ENCODE measurements at places on chromosomes 5 and 9. TPM values are rescaled to one million over a fixed set of nuclear protein-coding genes. Genes with fewer than 3 reads are reported as not detected.

POMT1 gene
- total RNA-seq, result 26.4 TPM

SHISAL2B gene
- total RNA-seq, result not detected

SNCAIP gene
- total RNA-seq, result 4.7 TPM

SERF1A gene
- total RNA-seq, result 35.3 TPM

GDA gene
- total RNA-seq, result not detected

SPINK5 gene
- 0.34 TPM for total RNA-seq

TLR4 gene
- total RNA-seq, result 11.6 TPM

DNA sequence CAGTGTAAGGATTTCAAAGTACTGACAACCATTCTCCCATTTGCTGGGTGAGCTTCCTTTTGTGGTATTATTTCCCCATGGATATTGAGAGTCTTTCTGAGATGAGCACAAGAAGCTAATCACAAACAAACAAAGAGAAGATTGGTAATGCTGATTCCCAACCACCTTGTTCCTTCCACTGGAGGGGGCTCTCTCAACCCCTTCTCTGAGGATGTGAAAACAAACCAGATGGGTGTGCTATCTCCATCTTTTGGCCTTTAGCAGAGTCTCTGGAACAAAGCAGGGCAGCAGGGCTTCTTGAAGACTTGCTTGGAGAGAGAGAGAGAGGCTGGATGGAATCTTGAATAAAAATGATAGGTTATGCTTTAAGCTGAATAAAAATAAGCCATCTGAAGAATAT, 576.7 kb upstream of the ZNF462 start:
- DNase-seq, result peak; percentile 6

DNA sequence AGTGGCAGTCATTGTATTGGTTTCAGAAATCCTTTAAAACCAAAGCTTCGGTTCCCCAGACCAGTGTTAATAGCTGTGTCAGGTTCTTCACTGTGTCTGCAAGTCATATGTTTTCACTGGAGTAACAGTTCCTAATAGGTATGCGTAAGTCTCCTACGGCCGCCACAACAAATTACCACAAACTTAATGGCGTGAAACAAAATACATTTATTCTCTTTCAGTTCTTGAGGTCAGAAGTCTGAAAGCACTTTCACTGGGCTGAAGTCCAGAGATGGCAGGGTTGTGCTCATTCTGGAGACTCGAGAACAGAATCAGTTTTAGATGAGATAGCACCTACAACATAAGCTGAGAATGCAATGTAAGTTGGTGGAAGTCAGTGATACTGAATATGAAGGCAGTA, 556.2 kb downstream of the TLE4 start:
- no peak for DNase-seq

GRCh38 chr9:101254733-101255433, 129.9 kb downstream of the BAAT start:
- DNase-seq, result no peak

DNA sequence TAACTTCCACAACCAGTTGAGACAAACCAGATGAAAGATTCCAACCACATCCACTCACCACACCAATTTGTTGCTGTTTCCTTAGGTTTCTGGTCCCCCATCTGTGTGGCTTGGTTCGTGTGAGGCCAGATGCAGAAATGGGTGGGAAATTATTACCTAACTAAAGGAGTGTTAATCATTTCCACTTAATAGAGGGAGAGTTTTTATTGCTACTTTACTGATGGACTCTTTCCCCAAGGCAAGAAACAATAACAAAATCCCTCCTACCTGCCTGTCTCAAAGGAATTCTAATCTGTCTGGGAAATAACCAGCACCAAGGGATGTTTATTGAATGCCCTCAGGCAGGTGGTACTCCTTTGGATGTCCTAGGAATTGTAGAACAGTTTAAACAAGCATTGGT, 76.3 kb downstream of the TMEM167A start:
- no peak for DNase-seq

DNA sequence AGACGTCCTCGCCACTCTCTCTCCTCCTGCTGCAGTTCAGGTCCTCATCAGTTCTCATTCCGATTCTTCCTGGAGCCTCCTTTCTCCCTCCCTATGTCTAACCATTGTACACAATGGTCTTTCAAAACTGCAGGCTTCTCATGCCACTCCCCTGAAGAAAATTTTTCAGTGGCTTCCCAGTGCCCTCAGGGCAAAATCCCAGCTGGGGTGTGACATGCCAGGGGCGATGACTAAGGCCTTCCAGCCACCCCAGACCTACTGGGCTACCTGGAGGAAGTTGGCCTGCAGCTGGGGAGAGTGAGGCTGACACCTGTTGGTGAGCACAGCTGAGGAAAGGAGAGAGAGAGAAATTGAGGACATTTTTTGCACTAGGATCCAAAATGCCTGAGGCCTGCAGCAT, 65.2 kb downstream of the SREK1 start:
- peak; percentile 86 for DNase-seq

- no peak for DNase-seq
Observed at GRCh38 chr5:178439493-178440180, 150.6 kb downstream of the COL23A1 start.

DNA sequence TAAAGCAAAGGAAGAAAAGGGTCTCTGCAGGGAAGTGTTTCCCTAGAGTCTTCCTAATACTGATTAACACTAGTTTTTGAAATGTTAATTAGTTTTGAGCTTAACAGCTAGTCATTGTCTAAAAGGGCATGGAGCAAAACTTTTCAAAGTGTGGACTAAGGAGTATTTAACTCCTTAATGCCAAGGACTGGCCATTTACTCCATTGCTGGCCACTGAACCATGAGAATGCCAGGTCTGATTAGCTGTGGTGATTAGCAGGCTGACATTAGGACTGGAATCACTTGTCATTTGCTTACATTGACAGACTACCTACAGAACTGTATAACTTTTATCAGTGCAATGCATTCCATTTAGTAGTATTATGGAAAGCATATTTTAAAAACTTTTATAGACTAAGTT, 987.0 kb downstream of the NR2F1-AS1 start:
- DNase-seq, result no peak

DNA sequence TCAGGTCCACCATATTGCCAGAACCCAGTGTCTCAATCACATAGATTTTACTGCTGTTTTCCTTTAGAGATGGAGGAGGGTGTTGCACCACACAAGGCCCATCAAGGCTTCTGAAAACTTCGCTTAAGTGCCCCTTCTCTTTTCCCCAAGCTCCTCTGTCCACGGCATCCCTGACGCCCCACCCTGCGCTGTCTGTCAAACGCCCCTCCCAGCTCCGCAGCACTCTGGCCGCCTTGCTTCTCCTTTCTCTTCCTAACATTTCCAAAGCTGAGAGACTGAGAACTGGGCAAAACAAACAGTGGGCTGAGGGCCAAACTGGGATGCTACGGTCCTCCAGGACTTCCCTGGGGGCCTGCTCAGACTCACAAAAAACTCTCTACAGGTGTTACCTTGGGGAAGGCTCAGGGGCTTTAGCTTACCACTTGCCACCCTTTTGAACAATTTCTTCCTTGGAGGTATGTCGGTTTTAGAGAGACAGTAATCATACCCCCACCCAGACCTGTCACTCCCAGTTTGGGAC, 28.3 kb upstream of the ERGIC1 start:
- DNase-seq, result no peak

GRCh38 chr5:8958602-8959001, 587.3 kb downstream of the SEMA5A start:
- no peak for DNase-seq

DNA sequence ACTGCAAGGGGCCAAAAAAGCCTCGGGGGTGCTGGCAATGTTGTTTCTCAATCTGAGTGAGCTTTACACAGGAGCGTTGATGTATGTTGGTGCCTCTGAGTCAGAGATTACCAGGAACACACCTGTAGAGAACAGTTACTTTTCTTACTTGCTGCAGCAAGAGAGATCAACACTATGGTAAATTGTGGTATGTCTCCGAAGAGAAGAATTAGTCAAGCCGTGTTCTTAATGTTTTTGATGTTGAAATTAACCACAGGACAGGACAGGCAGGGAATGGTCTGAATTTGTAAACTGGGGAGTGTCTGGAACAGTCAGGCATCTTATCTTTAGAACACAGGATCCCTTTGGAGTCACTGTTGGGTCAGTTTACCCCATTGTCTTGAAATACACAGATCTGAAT, 285.7 kb downstream of the DNAH5 start:
- DNase-seq, result no peak

- no peak for DNase-seq
Observed at GRCh38 chr5:372556-372995, 51.1 kb downstream of the AHRR start.

DNA sequence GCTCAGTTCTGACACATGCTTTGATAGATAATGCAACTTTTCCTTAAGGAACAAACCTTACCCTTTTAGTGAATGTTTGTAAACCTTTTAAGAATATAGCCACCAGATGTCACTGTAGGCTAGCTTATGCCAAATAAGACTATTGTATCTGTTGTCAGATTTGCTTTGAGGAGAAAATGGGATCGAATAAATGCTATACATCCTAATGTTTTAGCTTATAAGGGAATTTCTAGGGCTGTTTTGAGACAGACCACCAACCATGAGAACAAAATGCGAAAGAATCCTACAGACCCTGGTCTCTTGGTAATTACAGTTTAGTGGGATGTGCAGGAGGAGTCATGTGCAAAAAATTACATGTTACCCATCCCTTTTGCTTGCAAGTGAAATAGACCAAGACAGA, 127.6 kb upstream of the NMUR2 start:
- peak; percentile 63 for DNase-seq

DNA sequence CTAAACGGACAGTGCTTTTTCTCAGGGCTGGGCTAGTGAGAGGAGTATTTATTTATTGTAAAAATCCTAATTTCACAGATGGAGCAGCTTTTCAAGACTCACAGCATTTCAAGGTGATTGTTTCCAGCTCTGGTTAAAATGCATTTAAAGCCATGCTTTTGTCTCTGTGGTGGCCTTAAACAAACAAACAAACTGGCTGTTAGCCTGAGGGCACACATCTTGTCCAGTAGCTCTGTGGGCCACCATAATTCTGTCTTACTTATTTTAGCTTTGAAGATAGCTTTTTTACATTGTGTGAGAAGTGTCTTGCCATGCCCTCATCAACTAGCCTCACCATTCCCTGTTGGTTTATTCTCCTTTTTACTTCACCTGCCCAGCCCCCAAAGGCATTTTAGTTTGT, 218.2 kb downstream of the PSAT1 start:
- no peak for DNase-seq

DNA sequence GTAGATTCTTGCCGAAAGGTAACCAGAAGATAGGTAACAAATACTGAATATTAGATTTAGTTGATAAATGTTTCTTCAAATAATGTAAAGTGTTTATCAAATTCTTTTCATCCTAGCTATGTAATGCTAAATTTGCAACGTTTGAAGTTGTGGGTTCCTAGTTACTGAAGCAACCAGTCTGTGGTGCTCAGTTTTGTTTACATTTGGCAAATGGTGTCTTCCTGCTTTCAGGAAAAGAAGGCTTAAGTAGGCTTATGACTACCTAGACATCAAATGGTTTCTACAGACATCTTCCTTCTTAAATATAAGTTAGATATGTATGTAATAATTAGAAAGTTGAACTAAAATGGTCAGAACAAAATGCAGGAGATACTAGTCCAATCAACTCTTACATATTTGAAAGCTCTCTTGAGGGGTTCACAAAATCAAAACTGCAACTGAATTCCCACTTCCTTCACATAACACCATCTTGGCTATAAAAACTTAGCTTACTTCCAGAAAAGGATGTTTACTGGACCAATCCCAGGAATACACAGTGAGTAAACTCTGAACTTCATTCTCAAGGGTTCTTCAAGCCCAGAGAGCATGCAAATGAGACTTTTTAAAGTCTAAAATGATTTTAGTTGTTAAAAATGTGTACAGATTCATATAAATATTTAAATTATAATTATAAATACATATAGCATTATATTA, 125.7 kb upstream of the ITGA1 start:
- no peak for DNase-seq

- no peak for DNase-seq
Observed at GRCh38 chr5:179176571-179177230, 116.5 kb downstream of the ZNF354C start.

GRCh38 chr5:3056866-3057265, 305.4 kb upstream of the IRX2 start:
- no peak for DNase-seq

DNA sequence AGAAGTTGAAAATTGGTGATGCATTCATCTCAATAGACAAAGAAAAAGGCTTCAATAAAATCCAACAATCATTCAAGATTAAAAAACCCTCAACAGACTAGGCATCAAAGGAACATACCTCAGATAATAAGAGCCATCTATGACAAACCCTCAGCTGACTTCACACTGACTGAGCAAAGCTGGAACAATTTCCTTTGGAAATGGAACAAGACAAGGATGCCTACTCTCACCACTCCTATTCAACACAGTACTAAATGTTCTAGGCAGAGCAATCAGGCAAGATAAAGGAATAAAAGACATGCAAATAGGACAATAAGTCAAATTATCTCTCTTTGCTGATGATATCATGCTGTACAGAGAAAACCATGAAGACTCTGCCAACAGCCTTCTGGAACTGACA, 1188.1 kb downstream of the DTWD2 start:
- DNase-seq, result peak; percentile 6

DNA sequence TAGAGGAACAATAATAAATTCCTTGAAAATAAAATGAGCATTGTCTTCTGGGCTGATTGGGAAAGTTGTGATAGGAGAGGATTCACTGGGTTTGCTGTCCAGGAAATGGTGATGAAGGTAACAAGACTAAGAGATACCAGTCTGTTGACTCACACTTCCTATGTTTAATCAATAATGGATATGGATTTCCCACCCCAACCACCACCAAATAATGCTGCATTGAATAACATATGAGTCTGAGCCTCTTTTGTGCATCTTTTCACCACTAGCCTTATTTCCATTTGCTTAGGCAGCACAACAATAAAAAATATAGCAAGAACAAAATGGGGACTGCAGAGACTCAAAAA, 120.2 kb upstream of the NFIB start:
- DNase-seq, result no peak

- no peak for DNase-seq
Observed at GRCh38 chr5:36638056-36638455, 31.6 kb downstream of the SLC1A3 start.

- no peak for DNase-seq
Observed at GRCh38 chr5:132469380-132470009, 21.1 kb downstream of the IRF1 start.

GRCh38 chr9:76459694-76460635, 983 bp downstream of the GCNT1 start:
- peak; percentile 47 for DNase-seq

- no peak for DNase-seq
Observed at GRCh38 chr5:143101121-143101520, 302.4 kb downstream of the NR3C1 start.

GRCh38 chr5:76600716-76601115, 22.5 kb downstream of the F2RL2 start:
- DNase-seq, result no peak

DNA sequence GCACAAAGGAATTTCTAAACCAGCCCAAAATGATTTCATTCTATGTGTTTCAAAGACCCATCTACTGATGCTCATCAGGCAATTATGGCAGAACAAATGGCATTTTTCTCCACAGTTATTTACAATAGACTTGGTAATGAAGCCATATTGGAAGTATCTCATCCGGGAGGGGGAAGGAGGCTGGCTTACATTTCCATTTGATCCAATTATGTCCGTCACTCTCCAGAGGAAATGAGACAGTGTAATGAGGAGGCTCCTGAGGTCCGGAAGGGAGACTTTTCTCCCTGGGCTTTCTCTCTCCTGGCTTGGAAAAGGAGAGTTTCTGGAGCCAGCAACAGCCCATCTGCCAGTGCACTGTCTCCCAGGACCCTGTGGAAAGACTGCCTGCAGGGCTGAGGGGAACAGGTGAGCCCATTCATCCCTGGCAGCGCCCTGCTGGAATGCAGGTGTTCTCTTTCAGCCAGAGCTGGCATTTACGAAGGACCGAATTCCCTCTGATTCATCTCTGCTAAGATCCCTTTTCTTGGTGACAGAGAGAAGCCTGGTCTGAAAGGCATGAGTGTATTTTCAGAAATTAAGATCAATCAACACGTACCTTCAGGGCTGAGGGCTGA, 54.9 kb upstream of the SAP30L start:
- no peak for DNase-seq
